ENCODE measurements at places on chromosomes 7 and 10.

DNA sequence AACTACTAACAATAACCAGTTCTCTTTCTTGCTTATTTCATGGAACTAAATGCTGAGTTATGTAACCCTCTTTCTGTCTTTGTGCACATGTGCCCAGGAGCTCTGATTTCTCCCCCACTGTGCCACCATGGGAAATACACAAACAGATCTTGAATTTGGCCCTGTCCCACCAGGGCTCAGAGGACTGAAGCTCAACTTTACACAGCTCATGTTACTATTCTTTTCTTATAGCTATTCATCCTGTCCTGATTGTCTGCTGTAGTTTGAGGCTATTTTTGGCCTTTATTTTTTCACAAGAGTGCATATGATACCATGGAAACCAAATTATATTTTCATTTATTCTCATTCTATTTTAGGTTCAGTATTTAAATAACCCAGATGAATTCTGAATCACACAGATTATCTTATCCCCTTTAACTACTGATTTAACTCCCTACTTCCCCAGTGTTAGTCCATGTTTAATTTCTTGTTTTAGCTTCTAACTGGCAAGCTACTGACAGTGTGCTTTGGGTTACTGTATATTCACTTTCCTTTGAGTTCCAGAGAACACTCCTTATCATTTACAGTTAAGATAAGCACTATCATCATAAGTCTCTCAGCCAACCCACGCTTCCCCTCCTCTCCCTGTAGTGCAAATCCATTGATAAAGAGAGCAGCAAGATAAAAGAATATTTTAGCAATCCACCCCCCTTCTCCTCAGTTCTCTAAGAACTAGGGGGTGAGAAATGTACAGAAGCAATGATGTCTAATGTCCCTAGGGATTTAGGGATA, 71.8 kb upstream of the GSDME start:
- DNase-seq, result no peak

GRCh38 chr7:103752995-103753394, 236.5 kb downstream of the RELN start:
- no peak for DNase-seq

- DNase-seq, result no peak
Measured at GRCh38 chr7:46819819-46820218, 762.1 kb downstream of the TNS3 start.

DNA sequence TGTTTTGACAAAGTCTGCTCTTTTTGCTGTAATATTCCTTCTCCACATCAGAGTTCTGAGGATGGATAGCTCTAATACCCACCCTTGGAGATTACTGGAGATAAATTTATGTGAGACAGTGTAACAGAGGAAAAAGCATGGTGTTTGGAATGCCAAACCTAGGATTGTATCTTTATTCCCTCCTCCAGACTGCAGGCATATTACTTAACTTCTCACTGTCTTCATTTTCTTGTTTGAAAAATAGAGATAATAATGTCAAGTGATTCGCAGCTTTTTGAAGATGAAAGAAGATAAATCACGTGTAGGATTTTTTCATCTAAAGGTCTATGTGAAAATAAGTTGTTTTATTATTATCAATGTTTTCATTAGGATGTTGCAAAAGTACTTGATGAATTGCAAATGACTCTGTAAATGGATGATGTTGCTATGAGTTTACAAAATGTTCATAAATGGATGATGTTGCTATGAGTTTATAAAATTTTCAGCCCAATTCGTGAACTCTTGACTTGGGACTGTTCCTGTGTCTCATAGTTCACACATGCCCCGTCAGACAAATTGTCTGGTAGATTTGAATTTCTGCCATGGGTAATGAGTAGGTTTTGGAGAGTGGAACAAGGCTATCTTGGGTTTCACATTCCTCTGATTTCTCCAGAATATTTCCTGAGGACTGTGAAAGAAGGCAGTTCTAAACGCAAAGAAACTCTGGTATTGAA, 113.1 kb upstream of the IGFBP3 start:
- DNase-seq, result no peak

GRCh38 chr7:44858161-44858560, 10.3 kb upstream of the H2AZ2 start:
- no peak for DNase-seq

- DNase-seq, result no peak
Measured at GRCh38 chr10:26792758-26793495, 67.8 kb downstream of the ABI1 start.

- DNase-seq, result no peak
Measured at GRCh38 chr7:136502162-136502561, 366.3 kb upstream of the CHRM2 start.

DNA sequence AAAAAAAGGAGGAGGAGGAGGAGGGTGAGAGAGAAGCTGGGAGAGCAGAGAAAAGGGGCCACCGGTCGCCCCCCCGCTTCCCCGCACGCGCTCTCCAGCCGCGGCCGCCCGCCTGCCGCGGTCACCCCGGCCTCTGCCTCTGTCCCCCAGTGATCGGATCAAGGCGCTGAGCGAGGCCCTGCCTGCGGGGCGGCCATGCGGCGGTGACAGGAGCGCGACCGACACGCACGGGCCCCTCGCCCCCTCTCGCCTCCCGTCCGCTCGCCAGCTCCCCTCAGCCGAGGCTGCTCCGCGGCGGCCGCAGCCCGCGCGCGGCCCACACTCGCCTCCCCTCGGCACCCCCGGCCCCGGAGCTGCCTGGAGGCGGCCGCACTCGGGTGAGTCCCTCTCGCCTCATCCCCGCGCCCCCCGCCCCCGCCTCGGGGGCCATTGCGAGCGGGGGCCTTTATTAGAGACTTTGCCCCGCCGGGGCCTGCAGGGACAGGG, at the start of gene GTF2I:
TSS of gene GTF2I (plus strand) at position 27 of the 486 bp plus-strand sequence. CDS start 31,411 bp downstream, outside the sequence.
- DNase-seq, result no peak

DNA sequence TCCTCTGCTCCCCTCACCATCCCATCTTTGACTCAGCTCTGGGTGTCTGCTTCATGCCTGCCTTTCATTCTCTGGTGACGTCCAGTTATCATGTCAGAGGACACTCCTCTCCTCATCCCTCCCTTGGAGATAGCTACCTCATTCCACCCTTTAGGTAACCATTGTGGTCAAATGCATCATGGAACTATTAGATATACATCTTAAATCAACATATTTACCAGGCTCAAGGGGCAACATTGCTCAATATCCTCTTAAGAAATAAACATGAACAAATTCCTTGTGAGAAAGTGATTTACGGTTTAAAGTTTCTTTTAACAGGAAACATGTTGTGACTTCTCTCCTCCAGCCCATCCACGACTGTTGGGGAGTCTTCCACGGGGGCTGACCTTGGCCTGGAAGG, 511.6 kb upstream of the IGFBP3 start:
- no peak for DNase-seq

DNA sequence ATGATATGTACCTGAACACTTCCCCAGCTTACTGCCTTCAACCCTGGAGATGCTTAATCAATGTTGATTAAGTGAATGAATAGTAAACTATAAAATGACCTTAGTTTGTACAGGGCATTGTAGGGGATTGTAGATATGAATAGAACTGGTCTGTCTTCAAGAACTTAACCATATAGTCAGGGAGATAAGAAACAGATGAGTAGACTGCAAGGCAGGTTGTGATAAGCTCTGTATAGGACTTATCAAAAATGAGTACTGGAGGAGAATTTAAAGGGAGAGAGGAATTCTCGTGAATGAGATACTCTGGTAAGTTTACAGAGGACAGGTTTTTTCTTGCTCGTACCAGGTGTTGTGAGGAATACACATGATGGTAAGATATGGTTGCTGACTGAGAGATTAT, 27.6 kb downstream of the SGPL1 start:
- no peak for DNase-seq

DNA sequence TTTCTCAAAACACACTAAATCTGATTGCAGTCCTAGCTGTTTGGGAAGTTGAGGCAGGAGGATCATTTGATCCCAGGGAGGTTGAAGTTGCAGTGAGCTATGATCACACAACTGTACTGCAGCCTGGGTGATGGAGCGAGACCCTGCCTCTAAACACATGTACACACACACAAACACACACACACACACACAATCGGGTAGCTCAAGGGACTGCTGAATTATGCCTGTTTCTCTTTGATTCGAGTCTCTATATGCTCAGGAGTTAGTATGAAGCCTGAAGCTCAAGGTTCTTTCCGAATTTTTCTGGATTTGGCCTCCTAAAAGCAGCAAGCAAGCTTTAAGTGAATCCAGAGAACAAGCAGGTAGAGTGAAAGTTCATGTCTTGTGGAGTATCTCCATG, 22.5 kb downstream of the PRTFDC1 start:
- peak; percentile 15 for DNase-seq

GRCh38 chr10:33939892-33940291, 605.4 kb upstream of the NRP1 start:
- no peak for DNase-seq

GRCh38 chr10:62261666-62262065, 7.0 kb downstream of the RTKN2 start:
- DNase-seq, result no peak
